Activated CD4-positive, alpha-beta T cell treated with anti-CD3 and anti-CD28 coated beads, Interleukin-2, amount 50 U/mL, for 24 hours (primary cell): ENCODE measurements at places on chromosomes 7 and 10.

DNA sequence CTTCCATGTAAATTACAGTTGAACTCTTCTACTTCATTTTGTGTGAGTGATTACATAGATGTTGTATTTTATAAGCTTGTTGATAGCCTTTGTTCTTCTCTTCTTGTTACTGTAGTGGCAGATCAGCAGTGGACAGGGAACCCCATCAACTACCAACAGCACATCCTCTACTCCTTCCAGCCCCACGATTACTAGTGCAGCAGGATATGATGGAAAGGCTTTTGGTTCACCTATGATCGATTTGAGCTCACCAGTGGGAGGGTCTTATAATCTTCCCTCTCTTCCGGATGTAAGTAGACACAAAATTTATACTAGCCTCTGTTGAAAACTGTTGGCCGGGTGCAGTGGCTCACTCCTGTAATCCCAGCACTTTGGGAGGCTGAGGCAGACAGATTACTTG is 110.7 kb downstream of the TRIM24 start:
- DNase-seq = no peak

- no peak for DNase-seq
Observed at GRCh38 chr7:114622221-114622620, 207.6 kb downstream of the FOXP2 start.

DNA sequence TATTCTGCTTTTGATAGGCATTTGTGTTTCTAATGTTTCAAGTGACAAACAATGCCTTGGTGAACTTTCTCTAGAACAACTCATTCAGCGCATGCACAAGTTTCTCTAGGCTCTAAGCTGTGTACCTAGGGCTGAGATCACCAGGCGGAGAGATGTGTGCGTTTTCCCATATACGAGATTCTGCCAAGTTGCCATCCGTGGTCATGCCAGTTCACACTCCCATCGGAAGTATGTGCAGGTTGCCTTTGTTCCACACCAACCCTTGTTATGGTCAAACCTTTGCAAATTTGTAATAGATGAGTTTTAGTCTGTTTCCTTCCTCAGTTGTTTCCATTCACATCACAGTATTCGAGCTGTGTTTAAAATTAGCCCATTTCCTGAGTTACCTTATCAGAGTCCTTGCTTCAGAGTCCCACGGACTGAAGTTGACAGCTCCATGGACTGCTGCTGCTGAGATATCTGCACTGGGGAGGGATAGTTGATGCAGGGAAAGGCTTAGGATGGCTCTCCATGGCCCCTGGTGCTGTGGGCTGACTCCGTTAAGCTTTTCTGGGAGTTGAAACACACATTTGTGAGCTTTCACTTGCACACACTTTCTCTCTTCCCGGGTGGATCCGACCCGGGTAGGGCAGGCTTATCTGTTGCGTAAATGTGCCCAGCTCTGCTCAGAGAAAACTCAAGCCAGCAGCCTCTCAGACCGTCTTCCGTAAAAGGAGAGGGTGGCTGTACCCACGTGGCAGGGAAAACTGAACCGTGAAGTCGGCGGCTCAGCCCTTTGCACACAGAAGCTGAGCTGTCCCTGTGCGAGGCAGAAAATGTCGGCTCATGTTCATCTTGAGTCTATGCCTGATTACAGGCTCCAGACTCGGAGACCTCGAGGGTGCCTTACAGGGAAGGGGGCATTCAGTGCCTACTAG is 49.4 kb downstream of the HK1 start:
- no peak for DNase-seq

DNA sequence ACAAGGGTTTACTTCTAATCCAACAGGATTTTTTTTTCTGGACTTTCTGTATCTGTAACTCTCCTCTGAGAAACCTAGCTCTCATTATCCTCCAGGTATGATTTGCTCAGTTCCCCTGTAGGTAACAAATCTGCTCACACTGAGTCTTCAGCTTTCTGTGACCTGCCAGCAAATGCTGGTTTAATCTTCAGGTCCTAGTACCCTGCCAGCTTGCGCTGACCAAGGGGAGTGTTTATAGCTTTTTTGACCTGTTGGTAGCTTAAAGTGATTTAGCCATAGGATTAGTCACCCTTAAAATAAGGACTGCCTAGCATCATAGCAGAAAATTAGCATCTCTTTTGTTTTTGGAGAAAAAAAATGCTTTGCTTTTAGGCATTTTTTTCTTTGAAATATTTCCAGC is 22.4 kb downstream of the SND1 start:
- DNase-seq = no peak

DNA sequence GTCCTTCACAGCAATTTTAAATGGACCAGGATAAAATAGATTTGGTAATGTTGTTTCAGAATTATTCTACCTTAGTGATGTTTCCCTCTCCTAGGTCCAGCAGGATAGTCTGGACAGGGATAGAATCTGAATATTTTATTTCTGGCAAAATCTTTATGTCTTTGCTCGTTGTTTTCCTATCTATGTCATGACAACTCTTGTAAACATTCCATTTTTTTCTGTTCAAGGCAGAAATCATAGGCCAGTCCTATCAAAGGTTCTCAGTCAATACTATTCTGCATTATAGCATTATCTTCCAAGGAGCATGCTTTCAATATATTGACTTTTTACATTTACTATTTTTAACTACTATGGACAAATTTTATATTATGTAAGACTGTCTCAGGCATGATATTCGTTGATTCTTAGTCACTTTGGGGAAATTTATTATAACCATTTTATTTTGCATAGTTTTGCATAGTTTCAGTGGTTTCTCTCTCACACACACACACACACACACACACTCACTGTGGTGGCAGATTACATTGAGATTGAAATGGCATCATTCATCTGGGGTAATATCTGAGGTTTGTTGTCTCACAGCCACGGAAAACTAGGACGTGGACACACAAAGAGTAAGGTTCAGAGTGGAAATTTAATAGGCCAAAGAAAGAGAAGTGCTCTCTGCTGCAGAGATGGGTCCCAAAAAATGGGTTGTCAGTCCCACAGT is 17.2 kb downstream of the TAS2R60 start:
- DNase-seq = no peak

- DNase-seq = no peak
Observed at GRCh38 chr10:102393411-102394078, 2.0 kb upstream of the NFKB2 start.

- DNase-seq = no peak
Observed at GRCh38 chr10:2882628-2883027, 184.7 kb upstream of the PFKP start.

DNA sequence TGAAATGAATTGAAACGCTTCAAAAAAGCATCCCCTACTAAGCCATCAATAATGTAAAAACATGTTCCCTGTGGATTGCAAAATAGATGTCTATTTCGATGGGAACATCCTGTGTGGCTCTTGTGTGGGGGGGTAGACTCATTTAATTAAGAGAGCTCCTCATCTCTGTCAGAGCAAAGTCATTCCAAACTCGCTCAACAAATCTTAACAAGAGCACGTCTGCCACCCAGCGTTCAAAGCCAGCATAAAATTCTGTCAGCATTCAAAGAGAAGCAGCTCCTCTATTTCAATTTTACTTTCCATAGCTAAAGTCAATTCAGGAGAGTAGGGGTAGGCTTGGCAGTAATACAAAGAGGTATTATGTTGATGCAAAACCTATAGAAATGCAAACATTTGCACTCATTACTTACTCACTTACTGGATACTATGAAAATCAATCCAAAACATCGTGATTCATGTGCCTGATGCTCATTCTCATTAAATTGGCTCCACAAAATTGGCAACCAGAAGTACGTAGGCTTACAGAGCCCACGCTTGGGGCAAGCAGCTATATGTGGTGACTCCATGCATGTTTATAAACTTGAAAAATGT is 114.9 kb downstream of the IPMK start:
- peak; percentile 11 for DNase-seq

GRCh38 chr10:74930965-74931364 is 104.6 kb downstream of the KAT6B start:
- DNase-seq = no peak

DNA sequence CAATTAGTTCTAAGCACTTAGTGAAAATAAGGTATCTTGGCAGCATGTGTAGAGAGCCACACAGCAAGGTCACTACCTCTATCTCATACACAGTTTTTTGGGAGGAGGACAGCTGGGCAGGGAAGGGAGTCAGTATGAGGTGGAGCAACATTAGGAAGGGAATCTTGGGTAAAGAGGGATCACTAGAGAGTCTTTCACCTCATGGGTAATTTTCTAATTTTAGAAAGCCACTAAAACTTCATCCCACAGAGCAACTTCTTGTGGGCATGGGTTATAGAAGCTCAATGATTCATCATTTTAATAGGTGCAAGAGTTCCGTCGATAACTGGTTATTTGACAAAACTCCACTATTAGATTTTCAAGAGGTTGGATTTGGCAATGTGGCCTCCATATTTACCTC is 2.5 kb downstream of the NRAP start:
- no peak for DNase-seq

DNA sequence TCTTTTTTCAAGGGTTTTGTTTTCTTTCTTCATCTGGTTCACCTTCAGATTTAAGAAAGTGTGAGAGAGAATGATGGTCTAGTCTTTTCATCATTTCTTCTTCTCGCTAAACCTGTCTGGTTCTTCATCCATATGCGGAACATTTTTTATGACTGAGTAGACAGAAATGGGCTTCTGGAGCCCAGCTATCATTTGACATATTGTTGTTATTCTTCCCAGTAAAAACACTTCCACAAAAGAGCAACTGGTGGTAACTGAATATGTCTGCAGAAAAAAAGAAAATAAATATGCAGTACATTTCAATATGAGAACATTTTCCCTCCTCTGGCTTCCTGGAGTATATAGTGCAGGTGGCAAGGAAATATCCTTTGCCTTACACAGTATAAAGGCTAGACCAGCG is 209.5 kb downstream of the JCAD start:
- DNase-seq = no peak

- no peak for DNase-seq
Observed at GRCh38 chr7:155931396-155932085, 119.3 kb upstream of the SHH start.

GRCh38 chr7:2384354-2385243 is 18.8 kb upstream of the CHST12 start:
- no peak for DNase-seq

- DNase-seq = no peak
Observed at GRCh38 chr10:44981172-44982113, 2.8 kb upstream of the DEPP1 start.

DNA sequence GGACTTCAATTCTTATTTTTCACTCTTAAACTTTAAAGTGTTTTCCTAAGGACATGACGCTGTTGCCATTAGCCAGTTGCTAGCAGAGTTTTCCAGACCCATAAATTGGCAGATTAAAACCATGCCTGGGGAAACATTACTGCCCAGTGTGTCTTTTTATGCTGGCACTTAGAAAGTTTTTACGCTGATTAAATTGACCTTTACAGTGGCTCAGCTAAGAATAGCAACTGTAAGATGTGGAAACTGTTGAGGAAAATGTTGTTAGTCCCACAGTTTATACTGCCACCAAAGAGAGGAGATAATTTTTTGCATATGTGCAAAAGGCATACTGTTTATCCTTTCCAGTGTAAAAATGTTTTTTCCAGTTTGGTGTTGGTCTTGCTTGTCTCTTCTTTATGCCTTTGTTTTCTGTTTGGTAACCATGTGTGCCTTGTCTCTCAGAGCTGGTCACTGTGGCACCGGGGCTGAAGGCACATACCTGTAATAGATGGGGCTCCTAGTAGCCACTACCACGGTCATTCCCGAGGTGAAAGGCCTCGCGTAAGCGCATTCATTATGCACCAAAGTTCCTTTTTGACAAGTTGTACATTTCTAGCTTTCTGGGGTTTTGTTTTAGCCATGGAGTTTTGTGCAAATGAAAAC is 45.3 kb downstream of the CYP17A1 start:
- DNase-seq = no peak

DNA sequence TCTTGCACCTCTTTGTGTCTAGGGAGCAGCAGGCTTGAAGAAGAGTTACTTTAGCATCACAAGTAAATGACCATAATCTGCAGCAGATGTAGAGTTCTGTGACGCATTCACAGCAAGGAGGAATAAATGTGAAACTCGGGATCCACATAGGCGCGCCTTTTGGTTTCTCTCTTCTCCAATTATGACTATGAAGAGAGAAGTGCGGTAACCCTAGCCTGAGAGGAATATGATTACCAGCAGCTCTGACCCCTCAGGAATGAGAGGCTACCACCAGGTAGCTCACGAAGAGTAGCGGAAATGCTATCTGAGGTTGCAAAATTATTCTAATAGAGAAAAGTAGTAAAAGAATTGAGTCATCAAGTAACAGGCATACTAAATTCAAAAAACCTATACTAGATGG is 25.2 kb upstream of the DMTF1 start:
- no peak for DNase-seq

DNA sequence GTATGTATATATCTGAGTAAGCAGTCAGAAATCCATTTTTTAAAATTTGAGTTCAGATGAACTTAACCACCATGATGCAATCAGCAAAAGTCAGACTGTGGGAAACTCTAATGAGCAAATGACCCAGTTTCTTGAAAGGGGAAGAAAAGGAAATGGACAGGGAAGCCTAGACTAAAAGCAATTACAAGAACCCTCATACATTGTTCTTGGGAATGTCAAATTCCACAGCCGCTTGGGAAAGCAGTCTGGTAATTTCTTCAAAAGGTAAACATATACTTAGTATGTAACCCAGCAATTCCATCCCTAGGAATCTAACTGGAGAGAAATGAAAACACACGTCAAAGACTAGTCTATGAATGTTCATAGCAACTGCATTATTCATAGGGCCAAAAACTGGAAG is 16.4 kb upstream of the FOXK1 start:
- DNase-seq = no peak

DNA sequence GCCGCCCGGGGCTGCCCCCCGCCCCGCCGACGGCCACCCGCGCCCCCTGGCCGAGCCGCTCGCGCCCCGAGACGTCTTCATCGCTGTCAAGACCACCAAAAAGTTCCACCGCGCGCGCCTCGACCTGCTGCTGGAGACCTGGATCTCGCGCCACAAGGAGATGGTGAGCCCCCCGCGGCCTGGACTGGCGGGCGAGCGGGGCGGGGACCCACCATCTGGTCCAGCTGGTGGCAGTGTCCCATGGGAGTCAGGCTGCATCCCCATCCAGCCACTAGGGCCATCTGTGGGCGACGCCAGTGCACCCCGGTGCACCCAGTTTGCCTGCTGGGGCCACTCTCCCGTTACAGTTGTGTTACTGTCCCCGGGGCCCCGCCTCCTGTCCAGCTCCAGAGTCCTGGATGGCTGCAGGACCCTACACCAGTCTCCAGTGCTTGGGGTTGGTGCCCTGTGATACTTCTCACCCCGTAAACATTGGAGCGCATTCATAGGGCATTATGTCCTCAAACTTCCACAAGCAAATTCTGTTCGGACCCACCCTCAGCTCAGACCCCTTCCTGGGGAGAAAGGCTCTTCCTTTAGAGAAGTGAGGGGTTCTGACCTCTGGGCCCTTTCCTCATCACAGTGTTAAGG is 672 bp downstream of the LFNG start:
- DNase-seq = no peak

GRCh38 chr7:36103837-36104561 is 49.1 kb upstream of the EEPD1 start:
- no peak for DNase-seq

- no peak for DNase-seq
Observed at GRCh38 chr10:43137717-43138020, 576 bp upstream of the CSGALNACT2 start.
